ENCODE measurements at places on chromosomes 5 and 9.

DNA sequence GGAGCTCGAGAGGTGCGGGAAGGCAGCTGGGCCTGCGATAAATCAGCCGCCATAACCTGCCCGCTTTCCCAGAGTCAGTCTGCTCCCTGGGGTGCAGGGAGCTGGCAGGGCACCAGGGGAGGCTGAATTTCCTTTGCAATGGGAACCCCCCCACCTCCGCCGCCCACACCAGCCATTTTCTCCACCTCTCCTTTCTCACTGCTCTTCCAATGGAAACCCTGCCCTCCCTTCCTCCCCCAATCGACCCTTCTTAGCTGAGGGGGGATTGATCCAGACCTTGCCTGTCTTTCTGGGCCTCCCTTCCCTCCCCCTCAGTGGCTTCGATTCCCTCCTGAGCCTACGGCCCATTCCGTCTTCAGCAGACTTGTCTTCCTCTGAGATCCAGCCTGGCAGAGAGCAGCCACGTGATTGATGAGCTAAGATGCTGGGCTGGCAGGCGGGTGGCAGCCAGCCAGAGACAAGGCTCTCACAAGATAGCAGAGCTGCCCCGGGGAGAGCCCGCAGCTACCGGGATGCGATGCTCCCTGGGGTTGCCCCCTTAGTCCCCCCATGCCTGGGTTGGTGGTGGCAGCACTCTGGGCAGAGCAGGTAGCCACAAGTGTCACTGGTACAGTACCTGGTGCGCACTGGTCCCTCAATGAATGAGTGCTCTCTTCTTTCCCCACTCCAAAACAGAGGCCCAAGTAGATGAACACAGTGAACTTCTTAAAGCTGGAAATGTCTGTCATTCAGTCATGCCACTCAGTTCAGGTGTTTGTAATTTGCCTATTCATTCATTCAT, 53.7 kb upstream of the FABP6 start:
- no peak for DNase-seq

DNA sequence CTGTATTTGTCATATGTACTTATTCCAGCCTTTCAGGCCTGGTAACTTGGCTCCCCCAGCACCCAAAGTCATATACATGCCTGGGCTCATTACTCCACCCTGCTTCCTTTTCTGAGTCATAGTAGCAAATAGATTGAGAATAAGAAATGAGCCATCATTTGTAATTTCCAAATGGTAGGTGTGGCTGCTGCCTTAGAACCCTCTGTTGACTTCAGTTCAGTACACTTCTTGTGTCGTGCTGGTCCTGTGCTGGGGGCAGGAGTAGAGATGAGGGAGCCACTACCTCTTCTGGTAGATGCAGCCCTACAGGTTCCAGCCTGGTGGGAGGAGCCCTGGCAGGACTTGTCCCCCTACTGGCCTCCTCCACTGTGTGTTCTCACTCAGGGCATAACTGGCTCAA, 11.1 kb downstream of the GM2A start:
- DNase-seq, result no peak

DNA sequence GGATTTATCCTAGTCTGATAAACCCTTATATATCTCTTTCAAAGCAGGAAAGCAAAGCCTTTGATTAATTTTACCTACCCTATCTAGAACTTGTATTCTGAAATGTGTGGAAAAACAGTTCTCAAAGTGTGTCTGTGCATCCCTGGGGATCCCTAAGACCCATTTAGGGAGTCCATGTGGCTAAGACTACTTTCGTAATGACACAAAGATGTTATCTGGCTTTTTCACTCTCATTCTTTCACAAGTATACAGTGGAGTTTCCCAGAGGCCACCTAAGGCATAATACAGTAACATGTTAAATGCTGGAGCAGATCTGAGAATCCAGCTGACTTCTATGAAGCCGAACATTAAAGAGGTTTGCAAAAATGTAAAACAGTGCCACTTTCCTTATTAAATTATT, 54.3 kb upstream of the TNFSF15 start:
- no peak for DNase-seq

- no peak for DNase-seq
Observed at GRCh38 chr5:138541511-138542179, 1.4 kb downstream of the ETF1 start.

GRCh38 chr5:74274326-74274725, 366.2 kb downstream of the ENC1 start:
- no peak for DNase-seq

DNA sequence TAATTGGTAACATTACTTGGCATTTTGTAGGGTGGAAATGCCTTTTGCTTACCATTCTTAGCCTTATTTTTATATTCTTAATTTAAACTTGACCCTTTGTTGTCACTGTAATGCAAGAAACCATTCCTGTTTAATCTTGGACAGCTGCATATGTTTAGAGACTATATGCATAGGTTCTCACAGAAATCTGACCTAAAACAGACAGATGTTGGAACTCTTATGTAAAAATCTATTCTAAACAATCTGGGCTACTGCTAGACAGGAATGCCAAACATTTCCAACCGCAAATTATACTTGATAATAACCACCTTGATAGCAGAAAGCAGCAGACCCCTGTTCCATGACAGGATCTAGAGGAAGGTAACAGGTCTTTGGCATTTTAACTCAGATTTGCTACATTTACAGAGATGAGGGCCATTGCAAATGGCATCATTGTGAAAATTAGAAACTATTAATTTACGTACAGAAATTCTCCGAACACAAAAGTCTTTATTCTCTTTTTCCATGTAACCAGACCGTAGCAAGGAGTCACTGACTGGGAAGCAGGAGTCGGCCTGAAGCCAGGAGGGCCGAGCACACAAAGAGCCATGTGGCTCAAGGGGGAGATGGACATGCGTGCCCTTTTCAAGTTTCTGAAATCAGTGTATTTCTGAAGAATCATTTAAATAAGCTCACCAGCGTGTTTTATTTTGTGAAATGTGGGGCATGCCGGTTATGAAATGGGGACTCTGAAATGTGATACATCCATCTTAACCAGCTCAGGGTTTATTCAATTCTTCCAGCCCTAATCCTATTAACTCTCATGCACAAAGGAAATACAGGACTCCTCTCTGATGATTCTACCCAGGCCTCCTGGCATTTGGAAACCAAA, 139.3 kb downstream of the AOPEP start:
- DNase-seq, result no peak

DNA sequence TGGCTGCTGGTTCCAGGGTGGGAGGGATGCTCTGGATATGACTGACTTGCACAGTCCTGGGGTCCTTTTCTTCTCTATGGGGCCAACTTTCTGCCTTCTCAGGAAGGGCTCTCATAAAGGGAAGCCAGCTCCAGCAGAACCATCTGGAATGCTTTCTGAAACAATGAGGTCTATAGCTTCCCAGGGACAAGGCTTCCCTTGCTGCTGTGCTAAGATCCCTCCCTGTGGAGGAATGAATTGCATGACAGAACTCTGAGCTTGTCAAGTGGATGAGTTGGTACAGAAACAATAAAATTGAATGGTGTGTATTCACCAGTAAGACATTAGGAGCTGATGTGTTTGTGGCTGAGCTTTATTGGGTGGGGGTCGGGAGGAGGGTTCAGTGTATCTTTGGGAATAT, 19.8 kb downstream of the CKMT2 start:
- DNase-seq, result no peak

All from NCI-H1694 treated with DMSO at 0.1 percent for 48 hours (cell line).